ENCODE measurements at places on chromosomes 2 and 18.

DNA sequence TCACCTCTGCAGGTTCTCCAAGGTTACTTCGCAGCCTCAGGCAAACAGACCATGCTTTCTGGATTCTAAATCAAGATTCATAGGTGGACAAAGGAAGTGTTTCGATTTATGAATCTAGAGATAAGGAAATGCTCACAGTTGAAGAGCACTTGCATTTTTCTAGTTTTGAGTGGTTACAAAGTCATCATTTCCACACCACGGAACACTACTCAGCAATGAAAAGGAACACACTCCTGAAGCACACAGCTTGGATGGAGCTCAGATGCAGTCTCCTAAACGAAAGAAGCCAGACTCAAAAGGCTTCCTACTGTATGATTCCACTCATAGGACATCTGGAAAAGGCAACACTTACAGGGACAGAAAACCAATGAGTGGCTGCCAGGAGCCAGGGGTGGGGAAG lies 31.7 kb downstream of the SDC1 start:
- DNase-seq: no peak

DNA sequence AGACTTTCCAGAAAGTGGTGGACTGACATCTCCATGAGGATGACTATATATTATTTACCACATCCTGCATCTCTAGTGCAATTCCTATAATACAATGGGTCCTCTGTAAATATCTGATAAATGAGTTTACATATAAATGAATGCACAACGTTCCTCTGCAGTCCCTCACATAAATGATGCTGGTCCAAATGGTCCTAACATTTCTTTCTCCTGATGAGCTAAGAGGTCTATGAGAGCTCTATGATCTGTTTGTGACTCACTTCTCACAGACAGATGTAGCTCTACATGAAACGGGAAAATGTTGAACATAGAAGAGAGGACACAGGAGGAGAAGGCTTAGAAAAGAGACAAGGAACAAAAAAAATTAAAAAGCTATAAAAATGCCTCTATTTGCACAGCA lies 201.2 kb upstream of the PIK3C3 start:
- no peak for DNase-seq

DNA sequence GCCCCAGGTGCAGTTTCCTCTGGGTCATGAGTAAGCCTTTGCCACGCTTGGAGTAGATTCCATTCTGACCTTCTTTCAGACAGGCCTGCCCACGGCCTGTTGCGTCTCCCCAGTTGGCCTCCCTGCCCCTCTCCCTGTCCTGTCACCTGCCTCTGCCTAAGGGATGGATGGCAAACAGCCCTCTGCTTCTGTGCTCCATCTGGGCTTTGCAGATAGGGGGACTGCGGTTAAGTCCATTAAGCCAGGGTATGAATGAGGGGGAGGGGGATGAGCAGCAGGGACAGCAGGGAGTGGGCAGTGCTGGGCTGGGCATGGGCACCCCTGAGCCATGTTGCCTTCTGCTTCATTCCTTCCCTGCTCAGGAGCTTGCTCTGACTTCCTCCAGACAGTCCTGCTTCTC lies 37.6 kb upstream of the B3GNT7 start:
- DNase-seq: no peak

- no peak for DNase-seq
Measured at GRCh38 chr2:189236066-189236465, 56.5 kb upstream of the COL5A2 start.

DNA sequence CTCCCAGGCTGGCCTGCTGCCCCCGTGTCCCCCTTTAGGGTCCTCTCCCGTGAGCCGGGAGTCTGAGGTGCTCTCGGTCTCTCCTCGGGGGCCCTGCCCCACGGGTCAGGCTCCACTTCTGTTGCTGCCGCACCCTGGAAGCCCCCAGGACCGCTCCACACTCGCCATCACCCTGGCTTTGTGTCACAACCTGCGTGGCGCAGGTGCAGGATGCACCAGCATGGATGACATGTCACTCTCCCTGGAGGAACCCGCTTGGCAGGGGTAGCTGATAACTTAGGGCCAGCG lies 10.8 kb upstream of the ARHGEF4 start:
- DNase-seq: no peak

Data from fibroblast of villous mesenchyme (primary cell).